Activated CD8-positive, alpha-beta T cell treated with anti-CD3 and anti-CD28 coated beads, Interleukin-2, amount 10 ng/mL, durations not matched to agents 7 days and 5 days (primary cell): ENCODE measurements at places on chromosomes 1 and 21. TPM values are rescaled to one million over a fixed set of nuclear protein-coding genes. Genes with fewer than 3 reads are reported as not detected.

- H3K4me3 ChIP-seq: no peak overlapping the region
- no peaks in the 10 kb centered on the region for H3K27me3 ChIP-seq
- H3K4me1 ChIP-seq: peaks cover 44% of the 10 kb centered on the region
Measured at GRCh38 chr1:204448991-204449677, 37.5 kb upstream of the PPP1R15B start.

The KRTAP25-1 gene
- total RNA-seq: not detected

- H3K4me1 ChIP-seq: no peaks in the 10 kb centered on the region
- peaks cover 55% of the 10 kb centered on the region for H3K27me3 ChIP-seq
- no peaks in the 10 kb centered on the region for H3K36me3 ChIP-seq
- DNase-seq: no peak
Measured at GRCh38 chr1:39892601-39893595, 8.8 kb downstream of the MYCL start.

- no peaks in the 10 kb centered on the region for H3K36me3 ChIP-seq
- DNase-seq: no peak
- no peaks in the 10 kb centered on the region for H3K27me3 ChIP-seq
- H3K27ac ChIP-seq: no peak overlapping the region
Measured at GRCh38 chr1:248704606-248705005, 2.0 kb upstream of the OR14I1 start.

- no peaks in the 10 kb centered on the region for H3K36me3 ChIP-seq
- no peaks in the 10 kb centered on the region for H3K4me1 ChIP-seq
Measured at GRCh38 chr1:91611483-91611917, 110.8 kb downstream of the CDC7 start.

DNA sequence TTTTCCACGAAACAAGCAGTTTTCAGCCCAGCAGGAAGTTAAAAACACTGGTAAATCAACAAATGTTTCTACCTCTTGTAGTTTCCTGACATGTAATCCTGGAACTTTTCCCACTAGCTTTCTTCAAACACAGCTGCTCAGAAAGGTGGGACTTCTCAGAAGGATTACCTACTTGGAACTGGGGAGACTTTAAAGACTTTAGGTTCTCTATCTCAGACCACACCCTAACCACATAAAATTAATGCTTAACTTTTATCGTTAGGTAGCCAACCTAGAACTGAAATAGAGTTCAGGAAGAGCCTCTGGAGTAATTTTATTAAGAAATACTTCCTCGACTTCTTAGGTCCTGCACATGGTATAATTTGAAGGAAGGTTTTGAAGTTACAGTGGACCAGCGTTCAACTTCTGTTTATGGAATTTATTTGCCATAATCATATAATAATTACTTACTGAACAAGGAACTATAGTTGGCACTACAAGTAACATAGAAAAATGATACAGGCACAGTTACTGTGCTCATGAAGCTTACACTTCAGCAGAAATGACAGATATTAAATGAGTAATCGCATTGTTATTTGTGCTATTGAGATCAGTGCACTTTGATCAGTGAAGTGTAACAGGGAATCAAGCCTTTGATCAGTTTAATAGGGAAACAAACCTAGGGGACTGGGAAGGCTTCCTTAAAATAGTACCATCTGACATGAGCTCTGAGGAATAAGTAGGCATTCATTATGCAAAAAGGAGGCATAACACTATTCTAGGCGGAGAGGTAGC, at the start of gene BCL2L15:
BCL2L15 (minus strand) TSS at position 180 of the 774 bp plus-strand sequence. CDS start 206 bp downstream, outside the sequence.
- H3K4me3 ChIP-seq: no peak within 1 kb of the TSS
- H3K27me3 ChIP-seq: no peaks in the 10 kb centered on the region
- H3K4me1 ChIP-seq: peaks cover 17% of the 10 kb centered on the region
- DNase-seq: no peak
- H3K27ac ChIP-seq: peak within 1 kb of the TSS; percentile 27
- H3K36me3 ChIP-seq: peaks cover 18% of the 10 kb centered on the region

DNA sequence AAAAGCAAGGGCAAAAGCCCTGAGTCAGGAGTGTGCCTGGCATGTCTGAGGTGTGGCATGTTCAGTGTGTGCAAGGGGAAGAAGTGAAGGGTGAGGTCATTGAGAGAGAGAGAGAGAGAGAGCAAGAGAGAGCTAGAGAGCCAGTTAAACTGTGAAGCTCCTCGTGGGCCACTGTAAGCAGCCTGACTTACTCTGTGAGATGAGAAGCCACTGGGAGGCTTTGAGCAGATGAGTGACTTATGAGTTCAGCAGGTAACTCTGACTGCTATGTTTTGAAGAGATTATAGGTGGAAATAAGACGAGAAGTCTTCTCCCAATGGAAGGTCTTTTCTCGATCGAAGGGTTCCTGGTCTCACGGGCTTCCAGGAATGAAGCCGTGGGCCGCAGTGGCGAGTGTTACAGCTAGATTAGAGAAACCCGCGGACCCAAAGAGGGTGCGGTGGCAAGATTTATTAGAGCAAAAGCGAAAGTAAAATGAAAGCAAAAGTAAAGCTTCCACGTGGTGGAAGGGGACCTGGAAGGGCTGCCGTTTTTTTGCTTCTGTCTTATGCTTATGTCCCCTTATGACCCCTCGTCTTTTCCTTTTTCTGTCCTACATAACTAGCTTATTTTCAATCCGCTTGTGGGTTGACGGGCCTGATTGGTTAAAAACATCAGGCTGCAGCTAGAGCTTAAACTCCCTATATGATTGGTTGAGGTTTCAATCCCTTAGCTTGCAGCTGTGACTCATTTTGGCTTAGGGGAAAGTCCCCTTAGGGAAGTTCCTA, 323.1 kb upstream of the FAM78B start:
- H3K36me3 ChIP-seq: no peaks in the 10 kb centered on the region
- H3K27me3 ChIP-seq: peaks cover 4% of the 10 kb centered on the region
- peaks cover 16% of the 10 kb centered on the region for H3K4me1 ChIP-seq
- peak; percentile 64 for DNase-seq
- no peak overlapping the region for H3K27ac ChIP-seq

- peak overlapping the region; percentile 99 for H3K4me3 ChIP-seq
- H3K36me3 ChIP-seq: peaks cover 22% of the 10 kb centered on the region
- no peaks in the 10 kb centered on the region for H3K27me3 ChIP-seq
- H3K4me1 ChIP-seq: peaks cover 74% of the 10 kb centered on the region
- DNase-seq: peak; percentile 79
- peak overlapping the region; percentile 99 for H3K27ac ChIP-seq
Measured at GRCh38 chr1:111204201-111204982, 3.9 kb upstream of the DENND2D start.

The KCNC4 gene
- 7.5 TPM for total RNA-seq

The TTC22 gene
- 6.5 TPM for total RNA-seq

The CRB1 gene
- not detected for total RNA-seq

DNA sequence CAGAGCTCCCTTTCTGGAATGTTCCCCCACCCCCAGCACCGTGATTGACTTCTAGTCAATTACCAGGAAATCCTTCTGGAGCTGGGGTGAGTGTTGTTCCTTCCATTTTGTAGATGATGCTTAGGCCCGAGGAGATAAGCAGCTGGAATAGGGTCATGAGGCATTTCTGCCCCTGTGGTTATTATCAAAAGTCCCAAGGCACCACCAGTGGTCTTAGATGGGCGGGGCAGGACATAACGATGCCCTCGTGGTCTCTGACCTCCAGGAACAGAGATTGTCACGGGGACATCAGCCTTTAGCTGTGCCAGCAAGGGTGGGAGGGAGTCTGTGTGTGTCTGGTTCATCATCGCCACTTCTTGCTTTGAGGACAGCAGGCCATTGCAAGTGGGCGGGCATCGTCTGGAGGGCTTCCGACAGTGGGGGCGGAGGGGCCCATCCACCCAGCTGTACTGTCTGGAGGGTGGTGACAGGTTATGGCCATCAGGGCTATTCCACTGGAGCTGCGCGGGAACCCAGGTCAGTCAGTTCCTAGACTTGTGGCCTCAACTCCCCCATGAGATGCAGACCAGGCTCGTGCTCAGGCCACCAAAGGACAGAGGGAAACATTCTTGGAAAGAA, 22.6 kb downstream of the TNFRSF8 start:
- peaks cover 60% of the 10 kb centered on the region for H3K4me1 ChIP-seq
- DNase-seq: no peak
- H3K36me3 ChIP-seq: peaks cover 19% of the 10 kb centered on the region
- H3K4me3 ChIP-seq: no peak overlapping the region
- no peak overlapping the region for H3K27ac ChIP-seq
- no peaks in the 10 kb centered on the region for H3K27me3 ChIP-seq

- peaks cover 27% of the 10 kb centered on the region for H3K4me1 ChIP-seq
- H3K27me3 ChIP-seq: no peaks in the 10 kb centered on the region
- peaks cover 4% of the 10 kb centered on the region for H3K36me3 ChIP-seq
- peak overlapping the region; percentile 0 for H3K27ac ChIP-seq
- H3K4me3 ChIP-seq: no peak overlapping the region
Measured at GRCh38 chr1:235270625-235271024, 57.4 kb downstream of the ARID4B start.

DNA sequence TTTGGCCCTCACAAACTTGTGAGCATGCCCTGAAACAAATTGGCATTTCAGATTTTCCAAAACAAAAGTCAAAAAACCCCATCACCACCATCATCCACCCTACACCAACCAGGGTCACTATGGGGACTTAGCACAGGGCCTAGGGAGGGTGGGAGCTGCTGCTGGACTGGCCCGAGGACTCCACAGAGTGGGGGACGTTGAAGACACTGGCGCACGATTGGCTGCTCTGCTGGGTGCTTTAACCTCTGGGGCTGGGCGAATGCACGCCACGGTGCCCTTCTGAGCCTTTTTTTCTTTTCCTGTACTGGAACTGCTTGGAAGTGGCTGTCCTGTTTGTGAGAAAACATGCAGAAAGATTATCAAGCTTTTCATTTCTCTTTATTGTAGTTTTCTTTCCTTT, 92.8 kb downstream of the CD247 start:
- H3K36me3 ChIP-seq: peaks cover 27% of the 10 kb centered on the region
- no peak overlapping the region for H3K27ac ChIP-seq
- H3K4me1 ChIP-seq: peaks cover 21% of the 10 kb centered on the region

The SELE gene
- not detected for total RNA-seq

DNA sequence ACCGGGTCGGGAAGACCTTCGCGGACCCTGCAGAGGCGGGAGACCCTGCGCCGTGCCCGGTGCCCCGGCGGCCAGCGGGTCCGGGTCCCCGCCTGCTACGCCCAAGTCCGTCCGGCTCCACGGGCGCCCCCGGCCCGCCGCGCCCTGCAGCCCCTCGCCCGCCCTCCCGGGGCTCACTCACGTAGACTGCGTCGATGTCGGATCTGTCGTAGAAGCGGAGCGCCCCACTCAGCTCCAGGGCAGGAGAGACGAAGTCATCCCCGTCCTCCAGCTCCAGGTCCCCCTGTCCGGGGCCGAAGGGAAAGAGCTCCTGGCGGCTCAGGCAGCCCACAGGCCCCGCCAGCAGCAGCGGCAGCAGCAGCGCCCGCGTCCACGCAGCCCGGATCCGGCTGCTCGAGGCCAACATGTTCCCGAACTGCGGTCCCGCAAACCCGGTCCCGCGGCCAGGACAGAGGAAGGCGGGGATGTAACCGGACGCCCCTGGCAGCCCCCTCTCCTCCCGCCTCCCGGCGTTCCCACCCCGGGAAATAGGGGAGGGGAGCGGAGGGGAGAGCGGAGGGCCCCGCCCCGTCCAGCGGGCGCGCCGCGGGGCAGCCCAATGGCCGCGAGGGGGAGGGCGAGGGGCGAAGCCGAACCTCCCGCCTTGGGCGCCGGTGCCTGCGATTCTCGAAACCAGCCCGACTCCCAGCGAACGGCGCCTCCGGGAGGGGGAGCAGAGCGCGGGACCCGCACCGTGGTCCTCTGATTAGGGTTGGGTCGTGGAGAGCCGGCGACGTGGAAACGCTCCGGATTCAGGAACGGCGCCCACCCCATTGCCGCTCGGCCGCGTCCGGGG, at the start of gene NID1:
NID1 (minus strand) TSS at position 417 of the 835 bp plus-strand sequence; CDS start at position 406, 11 bp downstream.
- H3K27me3 ChIP-seq: peaks cover 46% of the 10 kb centered on the region
- H3K4me3 ChIP-seq: peak within 1 kb of the TSS; percentile 42
- DNase-seq: peak; percentile 23
- H3K27ac ChIP-seq: no peak within 1 kb of the TSS
- peaks cover 24% of the 10 kb centered on the region for H3K4me1 ChIP-seq

- peak overlapping the region; percentile 54 for H3K4me3 ChIP-seq
- no peaks in the 10 kb centered on the region for H3K36me3 ChIP-seq
- peaks cover 30% of the 10 kb centered on the region for H3K4me1 ChIP-seq
- peaks cover 2% of the 10 kb centered on the region for H3K27me3 ChIP-seq
Measured at GRCh38 chr1:231629132-231629531, 2.5 kb downstream of the DISC1 start.

- no peak overlapping the region for H3K4me3 ChIP-seq
- H3K4me1 ChIP-seq: peaks cover 31% of the 10 kb centered on the region
- H3K27me3 ChIP-seq: no peaks in the 10 kb centered on the region
- no peak overlapping the region for H3K27ac ChIP-seq
- DNase-seq: no peak
Measured at GRCh38 chr1:173433751-173434326, 43.3 kb upstream of the PRDX6 start.

- no peak for DNase-seq
- H3K36me3 ChIP-seq: no peaks in the 10 kb centered on the region
- H3K4me3 ChIP-seq: no peak overlapping the region
Measured at GRCh38 chr1:231677442-231677841, 50.9 kb downstream of the DISC1 start.

DNA sequence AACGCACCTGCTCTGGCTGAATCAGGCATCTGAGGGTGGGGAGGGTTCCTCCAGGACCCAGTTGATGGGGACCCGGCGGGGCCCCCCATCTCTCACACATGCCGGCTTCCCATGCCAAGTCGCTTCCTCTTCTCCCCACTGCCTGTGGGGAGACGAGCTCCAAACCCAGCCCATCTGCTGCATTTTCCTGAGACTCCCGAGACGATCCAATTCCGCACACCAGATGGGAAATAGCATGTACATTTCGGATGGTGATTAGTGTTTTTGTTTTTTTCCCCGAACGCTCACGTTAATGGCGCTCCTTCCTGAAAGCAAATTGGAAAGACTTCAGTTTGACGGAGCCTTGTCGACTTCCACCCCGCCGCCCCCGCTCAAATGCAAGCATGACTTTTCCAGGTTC, 13.2 kb upstream of the GRIK3 start:
- no peak for DNase-seq
- H3K36me3 ChIP-seq: no peaks in the 10 kb centered on the region
- H3K4me3 ChIP-seq: no peak overlapping the region
- no peaks in the 10 kb centered on the region for H3K4me1 ChIP-seq
- no peak overlapping the region for H3K27ac ChIP-seq
- peaks cover 5% of the 10 kb centered on the region for H3K27me3 ChIP-seq

GRCh38 chr1:160005070-160005469, 26.7 kb downstream of the PIGM start:
- no peak overlapping the region for H3K4me3 ChIP-seq
- no peaks in the 10 kb centered on the region for H3K4me1 ChIP-seq
- no peak overlapping the region for H3K27ac ChIP-seq
- peak; percentile 12 for DNase-seq
- H3K27me3 ChIP-seq: peaks cover 22% of the 10 kb centered on the region
- no peaks in the 10 kb centered on the region for H3K36me3 ChIP-seq
